ENCODE measurements at places on chromosomes 1 and 21.
A peak's percentile ranks its signal among the peaks of the same experiment; 100 is the strongest.

DNA sequence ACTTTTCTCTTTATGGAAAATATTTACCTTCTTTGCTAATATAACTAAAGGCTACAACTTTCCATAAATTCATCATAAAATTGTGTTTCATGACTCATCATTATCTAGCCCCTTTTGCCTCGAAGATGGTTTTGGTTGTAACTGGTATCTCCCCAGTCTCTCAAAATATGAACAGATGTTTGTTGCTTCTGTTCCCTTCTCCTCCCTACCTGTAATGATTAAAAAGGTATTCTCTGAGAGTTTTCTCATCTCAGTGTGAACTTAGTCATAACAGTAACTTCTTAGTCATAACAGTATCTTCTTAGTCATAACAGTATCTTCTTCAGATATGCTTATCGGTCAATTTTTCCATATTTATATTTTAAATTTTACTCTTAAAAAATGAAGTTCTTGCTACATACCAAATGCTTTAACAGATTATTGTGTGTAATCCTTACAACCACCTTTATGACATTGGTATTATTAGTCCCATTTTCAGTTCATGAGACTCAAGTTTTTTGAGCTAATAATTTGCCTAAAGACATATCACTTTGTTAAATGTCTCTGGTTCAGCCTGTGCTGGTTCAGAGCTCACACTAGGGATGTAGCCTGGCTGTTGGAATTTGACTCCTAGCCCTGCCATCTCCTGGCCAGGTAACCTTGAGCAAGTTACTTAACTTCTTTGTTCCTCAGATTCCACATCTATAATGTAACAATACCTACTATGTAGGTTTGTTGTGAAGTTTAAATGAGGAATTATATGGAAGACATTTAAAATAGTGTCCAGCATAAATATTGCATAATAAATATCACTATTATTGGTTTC, 32.6 kb downstream of the ATP1B1 start:
- DNase-seq, result peak; percentile 87

GRCh38 chr1:20035114-20035513, 34.9 kb upstream of the PLA2G5 start:
- no peak for DNase-seq

- no peak for DNase-seq
These were observed 24.3 kb upstream of the SLC35D1 start for GRCh38 chr1:67078291-67078690.

DNA sequence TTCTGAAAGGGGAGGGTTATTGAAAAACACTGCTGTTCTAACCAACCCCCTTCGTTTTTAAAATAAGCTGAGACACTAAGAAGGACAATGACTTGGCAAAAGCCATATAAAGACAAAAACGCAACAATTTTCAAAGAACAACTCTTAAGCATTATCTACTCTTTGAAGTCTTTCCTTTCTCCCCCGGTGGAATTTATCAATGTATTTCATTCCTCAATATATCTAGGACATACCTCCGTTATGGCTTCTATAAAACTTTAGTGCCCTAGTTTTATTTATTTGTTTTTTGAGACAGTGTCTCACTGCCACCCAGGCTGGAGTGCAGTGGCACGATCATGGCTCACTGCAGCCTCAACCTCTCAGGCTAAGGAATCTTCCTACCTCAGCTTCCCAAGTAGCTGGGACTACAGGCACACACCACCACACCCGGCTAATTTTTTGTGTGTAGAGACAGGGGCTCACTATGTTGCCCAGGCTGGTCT, 3.2 kb downstream of the NRDC start:
- DNase-seq, result no peak

GRCh38 chr1:202590126-202590525, 120.1 kb downstream of the SYT2 start:
- DNase-seq, result no peak

GRCh38 chr1:64470665-64471217, 812 bp downstream of the CACHD1 start:
- DNase-seq, result no peak

DNA sequence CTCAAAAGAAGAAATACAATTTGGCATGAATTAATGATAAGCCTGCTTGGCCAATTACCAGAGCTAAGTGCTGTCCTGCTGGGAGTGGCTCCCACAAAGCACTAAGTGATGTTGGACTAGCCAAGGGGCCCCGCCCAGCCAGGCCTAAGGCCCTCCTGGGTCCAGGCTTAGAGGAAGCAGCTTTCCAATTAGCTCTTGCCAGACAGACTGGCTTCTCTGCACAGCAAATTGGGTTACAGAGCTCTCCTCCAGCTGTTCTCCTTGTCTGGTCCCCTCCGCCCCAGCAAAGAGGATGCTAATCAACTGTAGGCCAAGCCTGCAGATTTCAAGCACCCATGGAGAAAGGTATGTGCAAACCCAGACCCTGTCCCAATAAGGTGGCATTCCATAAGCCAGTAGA, 151.9 kb downstream of the DMRTA2 start:
- DNase-seq, result no peak

DNA sequence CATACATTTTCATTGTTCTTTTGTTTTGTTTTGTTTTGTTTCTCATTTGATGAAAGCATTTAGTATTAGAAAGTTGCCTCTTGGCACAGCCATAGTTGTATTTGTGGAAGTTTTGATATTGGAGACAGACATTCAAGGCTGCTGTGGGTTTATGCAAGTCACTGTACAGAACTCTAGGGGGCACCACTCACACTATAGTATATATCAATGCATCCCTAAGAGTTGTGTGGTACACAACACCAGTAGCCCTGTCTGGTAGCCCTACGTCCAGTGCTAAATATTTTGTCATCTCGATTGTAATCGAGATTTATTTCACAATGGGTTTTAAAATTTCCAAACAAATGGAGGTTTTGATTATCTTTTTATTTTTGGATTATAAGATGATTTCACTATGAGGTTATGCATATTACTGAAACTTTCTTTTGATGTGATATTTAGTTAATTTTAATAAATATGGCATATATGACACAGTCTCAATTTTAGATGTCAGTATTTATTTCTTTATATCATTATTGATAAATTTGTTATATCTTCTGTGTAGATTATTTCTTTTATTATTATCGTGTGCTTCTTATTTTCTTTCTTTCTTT, 112.2 kb downstream of the NR5A2 start:
- peak; percentile 62 for DNase-seq

DNA sequence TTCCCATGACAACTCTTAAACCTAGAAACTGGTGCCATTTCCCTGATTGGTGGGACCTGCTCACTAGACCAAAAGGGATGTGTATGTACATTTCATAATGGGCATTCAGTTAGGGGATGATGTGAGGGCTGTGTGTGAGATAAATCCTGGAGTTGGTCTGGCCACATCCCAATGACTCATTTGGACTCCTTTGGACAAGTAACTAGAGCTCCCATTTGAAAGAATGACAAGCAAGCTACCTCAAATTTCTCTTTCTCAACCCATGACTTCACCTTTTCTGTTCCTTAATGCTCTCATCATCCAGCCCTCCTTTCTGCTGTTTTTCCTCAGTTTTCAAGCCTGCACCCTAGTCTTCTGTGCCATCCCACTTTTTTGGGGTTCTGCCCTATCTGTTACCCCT, 27.9 kb downstream of the EBNA1BP2 start:
- no peak for DNase-seq

DNA sequence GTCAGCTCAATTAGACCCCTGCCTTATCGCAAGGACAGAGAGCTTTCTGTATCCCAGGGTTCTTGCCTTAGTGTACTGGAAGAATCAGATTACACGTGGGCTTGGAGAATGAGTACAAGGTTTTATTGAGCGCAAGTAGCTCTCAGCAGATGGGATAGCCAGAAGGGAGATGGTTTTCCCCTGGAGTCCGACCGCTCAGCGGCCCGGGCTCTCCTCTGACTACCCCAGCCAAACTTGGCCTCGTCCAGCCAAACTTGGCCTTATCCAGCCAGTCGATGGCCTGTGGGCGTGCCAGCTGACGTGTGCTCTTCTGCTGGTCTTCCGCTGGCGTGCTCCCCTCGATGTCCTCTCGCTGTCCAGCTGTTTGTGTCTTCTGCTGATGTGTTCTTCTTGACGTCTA, 136.9 kb downstream of the SYT14 start:
- DNase-seq, result no peak

GRCh38 chr1:225874431-225874830, 7.7 kb downstream of the TMEM63A start:
- no peak for DNase-seq

DNA sequence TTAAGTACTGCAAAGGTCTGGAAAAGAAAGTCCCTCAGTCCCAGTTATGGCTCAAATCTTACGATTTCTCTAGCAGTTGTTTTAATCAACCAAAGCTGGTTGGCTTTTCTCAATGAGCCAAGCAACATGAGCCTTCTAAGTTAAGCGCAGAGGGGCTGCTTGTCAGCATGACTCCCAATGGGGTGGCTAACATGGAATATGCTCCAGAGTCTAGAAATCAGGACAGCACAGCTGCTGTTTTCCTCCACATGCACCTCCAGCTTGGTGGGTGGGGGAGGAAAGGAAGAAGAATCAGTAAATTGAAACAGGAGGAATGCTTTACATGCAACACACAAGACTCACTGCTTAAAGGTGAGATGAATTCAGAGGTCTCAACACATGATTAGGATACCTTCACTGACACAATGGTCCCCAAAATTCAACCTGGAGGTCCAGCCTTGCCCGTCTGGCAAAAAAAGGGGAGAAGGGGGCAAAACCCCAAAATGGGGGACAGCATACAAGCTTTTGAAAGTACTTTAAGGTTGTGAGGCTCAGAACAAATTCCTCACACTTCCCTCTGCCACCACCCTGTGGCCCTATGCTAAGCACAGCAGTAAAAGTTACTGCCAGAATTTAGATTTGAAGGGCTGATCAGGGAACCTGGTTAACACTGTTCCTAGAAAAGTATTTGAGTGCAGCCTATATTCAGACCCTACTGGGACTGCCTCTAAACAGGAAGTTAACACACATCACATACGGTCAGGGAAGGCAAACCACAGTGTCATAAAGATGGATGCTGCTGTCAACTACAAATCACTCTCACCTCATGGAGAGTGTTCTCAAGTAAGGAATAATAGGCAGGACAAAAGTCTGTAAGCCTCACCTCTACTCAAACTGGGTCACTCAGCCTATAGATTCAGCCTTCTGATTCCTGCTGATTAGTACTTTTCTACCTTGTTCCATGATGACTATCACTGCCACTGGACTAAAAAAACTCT, 2.6 kb downstream of the GATAD2B start:
- peak; percentile 56 for DNase-seq

DNA sequence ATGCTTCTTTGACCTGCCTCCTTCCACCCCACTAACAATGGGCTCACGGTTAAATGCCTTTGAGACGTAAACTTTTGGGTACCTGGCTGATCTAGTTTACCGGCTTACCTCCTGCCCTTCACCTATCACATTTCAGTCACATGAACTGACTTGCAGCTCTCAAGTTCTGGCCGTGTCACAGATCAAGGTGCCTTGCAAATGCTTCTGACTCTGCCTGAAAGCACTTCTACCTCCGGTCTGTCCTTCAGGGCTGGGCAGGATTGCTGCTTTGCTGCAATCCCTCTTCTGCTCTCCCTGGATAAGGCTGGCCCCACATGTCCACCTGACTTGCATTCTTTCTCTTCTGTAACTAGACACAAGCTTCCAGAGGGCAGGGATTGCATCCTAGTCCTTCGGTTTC, 69.0 kb downstream of the GRIK1 start:
- DNase-seq, result no peak

DNA sequence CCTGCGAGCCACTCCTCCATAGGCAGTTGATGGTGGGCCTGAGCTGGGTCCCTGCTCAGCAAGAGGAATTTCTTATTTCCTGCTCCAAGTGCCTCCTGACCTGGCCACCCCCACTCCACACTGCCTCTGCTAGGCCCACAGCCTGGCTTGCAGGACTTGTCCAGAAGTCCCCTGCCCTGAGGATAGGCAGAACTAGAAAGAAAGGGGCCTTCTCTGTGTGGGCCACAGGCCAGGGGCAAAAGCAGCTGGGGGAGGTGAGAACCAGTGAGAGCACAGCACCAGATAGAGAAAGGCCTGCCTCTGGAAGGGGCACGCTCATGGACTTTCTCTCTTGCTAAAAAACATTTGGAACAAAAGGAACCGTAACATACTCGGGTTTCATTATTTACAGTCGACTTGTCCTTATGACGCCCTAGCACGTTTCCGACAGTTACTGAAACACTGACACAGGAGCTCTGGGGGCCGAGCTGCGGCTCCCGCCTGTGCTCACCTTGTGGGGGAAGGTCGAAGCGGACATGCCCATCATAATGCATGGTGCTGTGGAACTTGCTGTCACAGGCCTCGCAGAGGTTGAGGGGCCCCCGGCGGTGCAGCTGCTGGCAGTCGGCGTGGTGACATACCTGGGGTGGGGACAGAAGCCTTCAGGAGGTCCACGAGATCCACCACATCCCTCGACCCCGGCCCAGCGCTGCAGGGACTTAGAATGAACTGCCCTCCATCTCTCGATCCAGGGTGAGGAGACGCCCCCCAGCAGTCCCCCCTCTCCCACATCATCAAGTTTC, 11.3 kb upstream of the TNFRSF25 start:
- no peak for DNase-seq
